ENCODE measurements at places on chromosomes 1 and 21. TPM values are rescaled to one million over a fixed set of nuclear protein-coding genes. Genes with fewer than 3 reads are reported as not detected.
A peak's percentile ranks its signal among the peaks of the same experiment; 100 is the strongest.

Gene PRDM16
- total RNA-seq = not detected

- no peak for DNase-seq
These were observed 180.9 kb downstream of the PRDM16 start for GRCh38 chr1:3249631-3250501.

- no peak for DNase-seq
These were observed 372.2 kb downstream of the PTBP2 start for GRCh38 chr1:97093741-97094140.

DNA sequence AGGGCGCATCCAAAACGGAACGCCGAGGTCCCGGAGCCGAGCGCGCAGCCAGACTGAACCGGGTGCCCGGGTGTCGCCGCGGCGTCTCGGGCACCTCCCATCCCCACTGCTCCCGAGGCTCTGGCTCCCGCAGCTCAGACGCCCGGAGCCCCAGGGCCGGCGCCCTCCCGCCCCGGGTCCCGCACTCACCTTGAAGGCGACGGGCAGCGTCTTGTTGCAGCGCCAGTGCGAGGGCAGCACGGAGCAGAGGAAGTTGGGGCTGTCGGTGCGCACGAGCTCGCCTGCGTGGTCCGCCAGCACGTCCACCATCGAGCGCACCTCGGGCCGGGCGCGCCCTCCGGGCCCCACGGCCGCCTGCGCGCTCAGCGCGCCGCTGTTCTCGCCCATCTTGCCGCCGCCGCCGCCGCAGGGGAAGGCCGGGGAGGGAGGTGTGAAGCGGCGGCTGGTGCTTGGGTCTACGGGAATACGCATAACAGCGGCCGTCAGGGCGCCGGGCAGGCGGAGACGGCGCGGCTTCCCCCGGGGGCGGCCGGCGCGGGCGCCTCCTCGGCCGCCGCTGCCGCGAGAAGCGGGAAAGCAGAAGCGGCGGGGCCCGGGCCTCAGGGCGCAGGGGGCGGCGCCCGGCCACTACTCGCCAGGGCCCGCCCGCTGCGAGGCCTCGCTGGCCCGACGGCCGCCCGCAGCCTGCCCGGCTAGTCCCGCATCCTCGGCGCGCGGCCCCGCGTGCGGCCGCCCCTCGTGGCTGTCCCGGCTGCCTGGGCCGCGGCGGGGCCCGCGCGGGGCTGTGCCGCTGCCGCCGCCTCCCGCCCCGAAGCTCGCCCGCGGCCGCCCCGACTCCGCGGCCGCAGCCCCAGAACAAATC is 447 bp downstream of the RUNX3 start:
- DNase-seq = peak; percentile 50

Data from activated T-helper 2 cell treated with anti-CD3 and anti-CD28 coated beads, Interferon-gamma antibody, Interleukin-2, Interleukin-4, amounts not matched to agents 10 μg/mL and 5 μg/mL and 100 μg/mL, durations not matched to agents 14 hours and 24 hours and 36 hours (primary cell).